Activated CD4-positive, alpha-beta T cell treated with anti-CD3 and anti-CD28 coated beads, Interleukin-2, amount 10 ng/mL, durations not matched to agents 7 days and 5 days (primary cell): ENCODE measurements at places on chromosomes 4 and X.

GRCh38 chr4:26178854-26179253 is 142.0 kb upstream of the RBPJ start:
- no peak for DNase-seq

GRCh38 chrX:103791228-103791627 is 14.6 kb downstream of the PLP1 start:
- no peak for DNase-seq

GRCh38 chr4:101711590-101712260 is 78.8 kb upstream of the BANK1 start:
- no peak for DNase-seq

DNA sequence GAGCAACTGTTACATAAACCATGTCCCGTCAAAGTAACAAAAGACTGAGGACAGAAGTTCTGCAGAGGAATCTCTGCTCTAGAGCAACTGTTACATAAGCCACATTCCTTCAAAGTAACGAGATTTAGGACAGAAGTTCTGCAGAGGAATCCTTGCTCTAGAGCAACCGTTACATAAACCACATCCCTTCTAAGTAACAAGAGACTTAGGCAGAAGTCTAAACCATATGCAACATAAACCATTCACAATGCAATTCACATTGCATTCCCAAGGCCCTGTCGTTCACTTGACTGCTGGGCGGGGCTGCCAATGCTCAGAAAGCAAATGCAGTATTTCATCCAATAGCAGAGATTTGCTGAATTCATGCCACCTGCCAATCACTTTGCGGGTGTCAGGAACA is 124.4 kb upstream of the PUDP start:
- no peak for DNase-seq

GRCh38 chrX:50372966-50373365 is 97.7 kb downstream of the DGKK start:
- DNase-seq = no peak

GRCh38 chr4:108774809-108775530 is 12.1 kb upstream of the ETNPPL start:
- no peak for DNase-seq

GRCh38 chr4:519203-519651 is 20.2 kb downstream of the PIGG start:
- DNase-seq = no peak

DNA sequence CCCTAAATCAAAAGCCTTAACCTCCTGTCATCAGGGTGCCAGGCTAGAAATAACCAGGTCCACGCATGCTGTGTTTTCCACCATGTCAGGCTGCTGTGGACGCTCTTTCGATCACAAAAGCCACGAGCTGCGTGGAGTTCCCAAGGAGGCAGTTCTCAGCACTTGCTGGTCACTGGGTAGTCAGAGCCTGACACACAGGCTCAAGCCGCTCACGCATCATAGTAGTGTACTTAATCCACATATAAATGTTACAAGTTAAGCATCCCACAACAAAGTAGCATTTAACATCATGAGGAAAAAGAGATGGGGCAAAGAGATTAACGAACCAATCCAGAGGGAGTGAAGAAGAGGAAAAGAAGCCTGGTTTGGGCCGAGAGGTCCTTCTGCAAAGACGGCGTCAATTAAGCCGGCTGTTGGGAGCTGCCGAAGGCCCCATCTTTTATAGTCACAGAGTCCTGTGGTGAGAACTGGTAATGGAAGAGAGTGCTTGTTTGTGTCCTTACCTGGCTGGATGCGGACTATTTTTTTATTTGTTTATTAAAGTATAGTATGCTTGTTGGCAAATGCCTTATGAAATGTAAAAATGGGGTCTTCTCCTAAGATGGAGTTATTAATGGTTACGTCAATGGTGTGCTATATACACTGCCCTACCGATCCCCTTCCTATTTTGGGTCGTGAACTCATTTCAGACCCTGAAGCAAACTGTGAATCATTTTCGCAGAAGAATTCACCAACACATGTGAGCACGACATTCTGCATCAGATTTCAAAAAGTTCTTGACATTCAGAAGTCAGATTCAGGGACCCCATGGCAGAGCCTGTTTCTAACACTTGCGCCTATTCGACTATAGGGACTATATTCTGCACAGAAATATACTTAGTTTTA is 675 bp downstream of the PRIMPOL start:
- no peak for DNase-seq

- no peak for DNase-seq
Observed at GRCh38 chrX:33808636-33809035, 323.5 kb downstream of the FAM47A start.

- no peak for DNase-seq
Observed at GRCh38 chr4:69718396-69719271, 41.8 kb downstream of the SULT1B1 start.

GRCh38 chr4:23835774-23836478 is 53.9 kb downstream of the PPARGC1A start:
- no peak for DNase-seq

- peak; percentile 48 for DNase-seq
Observed at GRCh38 chr4:163681208-163681821, 186.8 kb downstream of the TMA16 start.

GRCh38 chr4:617644-618641 is 7.4 kb upstream of the PDE6B start:
- no peak for DNase-seq

- DNase-seq = peak; percentile 18
Observed at GRCh38 chrX:111869639-111870034, 6.3 kb upstream of the TRPC5OS start.

DNA sequence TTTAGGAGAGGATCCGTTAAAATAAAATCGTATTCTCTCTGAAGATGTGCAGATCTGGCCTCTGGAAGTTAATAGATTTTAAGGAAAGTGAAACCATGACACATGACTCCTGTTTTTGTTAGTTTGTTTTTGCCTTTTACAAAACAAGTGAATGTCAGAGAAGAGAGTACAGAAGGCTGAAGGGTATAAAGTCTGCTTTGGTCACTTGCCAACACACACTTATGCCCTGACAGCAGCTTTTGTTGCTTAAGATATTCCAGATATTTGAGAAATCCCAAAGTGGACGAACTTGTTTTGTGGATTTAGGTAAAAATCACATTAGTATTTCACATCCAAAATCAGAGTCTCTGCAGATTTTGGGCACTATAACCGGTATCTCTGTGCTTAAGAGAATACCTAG is 192.4 kb upstream of the RASGEF1B start:
- no peak for DNase-seq

DNA sequence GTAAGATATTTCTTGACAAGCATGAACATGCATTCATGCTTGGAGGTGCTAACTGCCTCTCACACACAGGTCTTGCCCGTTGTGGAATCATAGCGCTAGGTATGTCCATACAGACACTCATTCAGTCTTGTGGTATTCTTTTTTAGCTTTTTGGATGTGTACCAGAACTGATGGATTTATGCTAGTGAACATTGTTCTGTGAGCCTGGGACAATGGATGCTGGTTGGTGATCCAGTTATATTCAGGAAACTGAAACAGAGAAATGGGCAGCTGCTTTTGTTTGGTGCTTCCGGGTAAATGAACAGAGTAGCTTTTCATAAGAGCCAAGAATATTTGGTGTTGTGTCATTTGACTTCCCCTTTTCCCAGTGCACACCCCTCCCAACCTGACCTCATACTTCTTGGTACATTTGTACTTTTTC is 78.9 kb upstream of the SLC4A4 start:
- no peak for DNase-seq

DNA sequence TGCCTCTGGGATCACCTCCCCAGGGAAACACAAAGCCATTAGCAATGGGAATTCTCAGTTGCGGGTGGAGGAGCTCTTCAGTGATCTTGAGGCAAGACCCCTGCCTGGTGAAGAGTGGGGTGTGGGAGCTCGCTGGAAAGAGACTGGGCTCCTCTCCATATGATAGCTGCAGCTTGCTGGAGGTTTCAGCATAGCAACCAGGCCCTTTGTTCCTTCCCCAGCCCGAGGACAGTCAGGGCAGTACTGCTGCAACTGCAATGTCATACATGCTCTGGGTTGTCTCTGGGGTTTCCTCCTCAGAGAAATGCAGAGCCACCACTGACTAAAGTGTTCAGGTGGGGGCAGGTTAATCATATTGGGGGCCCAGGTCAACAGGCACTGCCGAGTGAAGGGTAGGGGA is 81.3 kb downstream of the ARHGAP24 start:
- no peak for DNase-seq

DNA sequence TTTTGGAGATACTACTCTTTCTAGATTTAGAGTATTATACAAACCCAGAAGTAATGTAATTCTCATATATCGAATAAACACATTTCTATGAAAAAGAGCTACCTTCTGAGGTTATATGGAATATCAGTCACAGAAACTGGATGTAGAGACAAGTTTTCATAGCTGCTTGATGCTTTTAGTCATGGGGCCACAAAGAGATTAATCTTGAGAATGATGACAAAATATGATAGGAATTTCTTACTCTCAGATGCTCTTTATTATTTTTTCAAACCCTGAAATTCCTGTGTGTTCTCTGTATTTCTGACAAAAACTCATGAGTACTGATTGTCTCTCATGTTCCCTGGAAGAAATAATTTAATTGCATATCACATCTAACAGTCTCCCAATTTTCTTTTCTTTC is 662.5 kb downstream of the RAPGEF2 start:
- DNase-seq = no peak

GRCh38 chrX:16826207-16826606 is 39.9 kb downstream of the TXLNG start:
- peak; percentile 18 for DNase-seq

GRCh38 chr4:138090150-138090917 is 151.8 kb downstream of the SLC7A11 start:
- DNase-seq = peak; percentile 49

- no peak for DNase-seq
Observed at GRCh38 chrX:49956313-49956712, 33.9 kb downstream of the CLCN5 start.

- DNase-seq = no peak
Observed at GRCh38 chr4:141301216-141301615, 80.5 kb downstream of the ZNF330 start.

DNA sequence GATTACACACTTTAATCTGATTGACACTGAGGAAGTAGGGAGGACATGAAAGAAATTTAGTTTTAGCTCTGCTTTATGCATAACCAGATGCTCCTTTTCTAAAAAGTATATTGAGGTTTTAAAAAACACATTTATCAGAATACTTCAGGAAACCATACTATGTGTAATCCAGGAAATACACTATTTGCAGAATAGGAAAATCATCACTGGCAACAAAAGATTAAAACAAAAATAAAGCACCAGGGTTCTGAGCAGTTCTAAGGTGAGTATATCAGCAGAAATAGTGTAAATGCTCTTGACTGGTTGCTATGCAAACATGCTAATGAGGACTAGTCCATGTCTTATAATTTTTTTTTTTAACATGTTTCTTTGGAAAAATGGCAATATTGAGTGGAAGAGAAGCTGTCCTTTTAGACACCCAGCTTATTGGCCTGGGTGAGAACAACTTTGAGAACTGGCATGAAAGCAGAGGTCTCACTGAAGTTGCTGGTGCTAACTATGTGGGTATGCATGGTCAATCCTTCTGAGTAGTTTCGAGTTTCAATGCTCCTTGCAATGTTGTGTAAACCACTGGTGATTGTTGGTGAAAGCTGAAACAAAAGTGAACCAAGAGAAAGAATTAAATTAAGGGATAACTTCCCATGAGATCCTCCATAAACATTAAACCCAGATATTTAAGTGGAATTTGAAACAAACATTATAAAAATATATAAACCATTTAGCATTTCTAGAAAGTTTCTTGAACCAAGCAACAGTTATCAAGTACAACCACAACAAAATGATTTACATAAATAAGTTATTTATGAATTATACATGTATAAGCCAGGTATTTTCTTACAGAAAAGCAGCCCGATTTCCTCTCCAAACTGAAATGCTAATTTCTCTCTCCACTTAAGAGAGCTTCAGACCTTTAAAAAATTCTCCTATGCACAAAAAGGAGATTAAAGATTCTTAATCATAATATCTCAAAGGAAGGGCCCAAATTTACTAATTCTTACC is 20.4 kb upstream of the SCD5 start:
- DNase-seq = no peak

- no peak for DNase-seq
Observed at GRCh38 chrX:120301960-120302359, 9.3 kb downstream of the TMEM255A start.

DNA sequence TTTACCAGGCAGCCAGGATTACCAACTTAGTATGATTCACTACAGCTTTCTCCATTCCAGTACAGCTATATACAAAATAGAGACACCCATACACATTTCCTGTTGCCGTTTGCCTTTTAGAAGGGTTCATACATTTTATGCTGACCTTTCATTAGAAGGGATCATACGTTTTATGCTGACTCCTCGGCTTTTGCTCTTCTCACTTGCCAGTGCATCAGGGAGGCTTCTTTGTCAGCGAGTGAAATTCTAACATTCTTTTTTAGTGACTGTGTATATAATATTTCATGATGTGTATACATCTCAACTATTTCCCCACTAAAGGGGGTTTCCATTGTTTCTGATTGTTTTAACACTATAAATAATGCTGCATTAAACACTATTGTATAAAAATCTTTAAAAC is 552.6 kb downstream of the TRIML1 start:
- no peak for DNase-seq

DNA sequence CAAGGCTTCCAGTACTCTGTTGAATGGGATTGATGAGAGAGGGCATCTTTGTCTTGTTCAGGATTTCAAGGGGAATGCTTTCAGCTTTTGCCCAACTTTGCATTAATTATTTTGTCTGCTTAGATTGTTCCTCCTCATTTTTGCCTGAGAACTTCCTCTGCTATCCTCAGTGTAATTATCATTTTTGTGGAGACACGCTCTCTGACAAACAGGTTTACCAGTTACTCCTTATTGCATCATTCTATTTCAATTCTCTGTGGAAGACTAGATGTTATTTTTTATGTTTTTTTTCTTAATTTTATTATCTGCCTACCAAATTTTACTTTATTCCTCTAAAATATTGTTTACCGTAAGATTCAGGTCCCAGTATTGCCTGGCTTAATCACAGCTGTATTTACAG is 349.2 kb downstream of the ADGRL3 start:
- no peak for DNase-seq

GRCh38 chr4:77445823-77446222 is 159.8 kb upstream of the CXCL13 start:
- no peak for DNase-seq

DNA sequence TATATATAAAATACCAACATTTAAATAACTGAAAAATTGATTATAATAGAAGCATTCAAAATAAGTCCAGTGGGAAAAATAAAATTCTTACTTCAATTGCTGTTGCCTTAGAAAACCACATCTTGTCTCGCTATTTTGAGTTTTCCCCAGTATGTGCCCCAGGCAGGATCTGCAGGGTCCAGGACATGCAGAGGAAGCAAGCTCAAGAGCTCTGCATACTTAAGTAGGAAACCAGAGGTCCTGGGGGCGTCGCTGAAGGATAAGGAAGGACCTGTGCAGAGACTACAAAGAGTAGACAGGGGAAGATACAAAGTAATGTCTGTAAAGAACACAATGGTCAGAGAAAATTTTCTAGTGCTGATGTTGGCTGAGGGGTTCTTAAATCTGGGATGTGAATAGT is 310.5 kb upstream of the EMCN start:
- no peak for DNase-seq

DNA sequence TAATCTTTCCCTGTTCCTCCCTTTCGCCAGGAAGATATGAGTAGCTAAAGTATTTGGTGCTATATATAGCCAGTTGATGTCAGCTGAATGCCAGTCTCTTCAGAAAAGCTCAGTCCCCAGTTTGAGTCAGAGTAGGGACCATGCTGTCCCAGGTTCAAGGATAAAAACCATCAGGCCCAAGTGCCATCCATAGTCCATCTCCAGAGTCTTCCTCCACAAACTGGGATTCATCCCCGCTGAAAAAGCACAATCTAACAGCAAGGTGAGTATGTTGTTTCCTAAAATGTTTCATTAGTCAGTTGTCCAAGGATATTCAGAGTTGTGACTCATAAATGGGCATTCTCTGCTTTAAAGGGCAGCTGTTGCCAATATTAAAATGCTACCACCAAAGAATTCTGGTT is at the start of gene MYOZ2:
TSS of gene MYOZ2 (plus strand) at position 112 of the 401 bp plus-strand sequence. CDS start 694 bp downstream, outside the sequence.
- DNase-seq = no peak
